ENCODE measurements at places on chromosomes 5 and 9. TPM values are rescaled to one million over a fixed set of nuclear protein-coding genes. Genes with fewer than 3 reads are reported as not detected.

DNA sequence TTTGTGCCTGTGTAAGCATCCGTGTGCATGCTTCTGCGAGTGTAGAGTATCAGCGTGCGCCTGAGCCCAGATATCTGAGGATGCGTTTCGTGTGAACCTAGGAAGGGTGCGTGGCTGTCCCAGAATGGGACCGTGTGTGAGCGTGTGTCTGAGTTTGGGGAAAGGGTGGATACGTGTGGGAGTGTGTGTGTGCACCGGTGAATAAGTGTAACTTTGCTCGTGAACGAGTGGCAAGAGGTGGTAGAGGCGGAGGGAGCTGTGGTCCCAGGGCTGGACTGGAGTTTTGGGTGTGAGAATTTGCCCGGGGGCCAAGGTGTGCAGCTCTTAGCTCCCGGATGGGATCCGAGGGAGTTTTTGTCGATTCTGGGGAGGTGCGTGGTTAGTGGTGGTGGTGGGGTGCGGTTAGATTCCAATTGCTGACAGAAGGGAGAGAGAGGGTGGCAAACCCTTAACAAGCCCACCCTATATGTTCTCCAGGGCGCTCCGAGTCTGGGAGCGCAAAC is 686 bp upstream of the COL27A1 start:
- no peak for DNase-seq
- peaks cover 21% of the 10 kb centered on the region for H3K27me3 ChIP-seq
- peaks cover 47% of the 10 kb centered on the region for H3K4me1 ChIP-seq
- H3K4me3 ChIP-seq = peak overlapping the region; percentile 83
- no peak overlapping the region for H3K27ac ChIP-seq
- no peaks in the 10 kb centered on the region for H3K36me3 ChIP-seq

MYMK gene
- total RNA-seq = not detected

GRCh38 chr5:163190283-163190682 is 247.1 kb upstream of the CCNG1 start:
- H3K4me1 ChIP-seq = no peaks in the 10 kb centered on the region
- H3K36me3 ChIP-seq = no peaks in the 10 kb centered on the region
- H3K27me3 ChIP-seq = no peaks in the 10 kb centered on the region

- H3K4me1 ChIP-seq = peaks cover 9% of the 10 kb centered on the region
- no peak for DNase-seq
- no peaks in the 10 kb centered on the region for H3K36me3 ChIP-seq
- no peak overlapping the region for H3K27ac ChIP-seq
- no peak overlapping the region for H3K4me3 ChIP-seq
Measured at GRCh38 chr5:84564321-84565075, 179.8 kb upstream of the EDIL3 start.

ZNF618 gene
- total RNA-seq = 4.8 TPM

GRCh38 chr5:172003746-172004145 is 2.7 kb downstream of the FBXW11 start:
- no peak for DNase-seq
- no peak overlapping the region for H3K27ac ChIP-seq
- H3K27me3 ChIP-seq = no peaks in the 10 kb centered on the region
- H3K36me3 ChIP-seq = no peaks in the 10 kb centered on the region
- H3K4me3 ChIP-seq = no peak overlapping the region

DNA sequence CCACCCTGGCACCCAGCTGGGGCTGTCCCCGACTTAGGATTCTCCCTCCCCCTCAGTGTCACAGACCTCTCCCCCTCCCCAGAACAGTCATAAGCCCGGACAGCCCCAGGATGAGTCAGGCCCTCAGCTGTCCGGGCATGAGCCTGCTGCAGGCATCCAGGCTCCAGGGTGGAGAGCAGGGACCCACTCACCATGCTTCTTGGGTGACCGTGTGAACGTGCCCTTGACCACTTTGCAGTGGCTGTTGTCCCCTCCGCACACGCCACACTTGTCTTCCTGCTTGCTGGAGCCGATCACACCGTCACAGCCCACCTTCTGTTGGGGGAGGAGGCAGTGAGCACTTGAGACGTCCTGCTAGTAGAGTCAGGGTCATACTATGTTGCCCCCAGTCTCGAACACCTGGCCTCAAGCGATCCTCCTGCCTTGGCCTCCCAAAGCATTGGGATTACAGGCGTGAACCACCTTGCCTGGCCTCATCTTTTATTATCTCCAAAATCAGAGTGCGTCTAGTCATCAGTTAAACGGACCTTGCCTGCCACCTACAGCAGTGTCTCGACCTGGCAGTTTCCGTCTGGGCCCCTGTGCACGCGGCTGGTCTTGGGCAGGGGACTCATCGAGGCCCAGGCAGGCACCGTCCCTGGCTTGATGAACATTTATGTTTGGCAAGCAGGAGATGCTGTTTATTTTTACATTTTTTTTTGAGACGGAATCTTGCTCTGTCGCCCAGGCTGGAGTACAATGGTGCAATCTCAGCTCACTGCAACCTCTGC is 72.6 kb downstream of the ZNF354C start:
- H3K27ac ChIP-seq = no peak overlapping the region
- H3K4me3 ChIP-seq = no peak overlapping the region
- no peaks in the 10 kb centered on the region for H3K4me1 ChIP-seq
- peaks cover 13% of the 10 kb centered on the region for H3K36me3 ChIP-seq

- no peaks in the 10 kb centered on the region for H3K27me3 ChIP-seq
- no peak overlapping the region for H3K4me3 ChIP-seq
- no peaks in the 10 kb centered on the region for H3K36me3 ChIP-seq
- no peak overlapping the region for H3K27ac ChIP-seq
- DNase-seq = no peak
Measured at GRCh38 chr5:128949847-128950546, 15.3 kb upstream of the SLC27A6 start.

GRCh38 chr9:89243296-89244061 is 64.9 kb upstream of the SHC3 start:
- no peaks in the 10 kb centered on the region for H3K36me3 ChIP-seq
- no peak overlapping the region for H3K27ac ChIP-seq
- DNase-seq = no peak
- H3K4me1 ChIP-seq = no peaks in the 10 kb centered on the region

- no peak overlapping the region for H3K4me3 ChIP-seq
- no peaks in the 10 kb centered on the region for H3K27me3 ChIP-seq
- no peaks in the 10 kb centered on the region for H3K36me3 ChIP-seq
- no peak for DNase-seq
- peaks cover 18% of the 10 kb centered on the region for H3K4me1 ChIP-seq
- H3K27ac ChIP-seq = no peak overlapping the region
Measured at GRCh38 chr9:107933516-107933915, 443.9 kb upstream of the KLF4 start.

DNA sequence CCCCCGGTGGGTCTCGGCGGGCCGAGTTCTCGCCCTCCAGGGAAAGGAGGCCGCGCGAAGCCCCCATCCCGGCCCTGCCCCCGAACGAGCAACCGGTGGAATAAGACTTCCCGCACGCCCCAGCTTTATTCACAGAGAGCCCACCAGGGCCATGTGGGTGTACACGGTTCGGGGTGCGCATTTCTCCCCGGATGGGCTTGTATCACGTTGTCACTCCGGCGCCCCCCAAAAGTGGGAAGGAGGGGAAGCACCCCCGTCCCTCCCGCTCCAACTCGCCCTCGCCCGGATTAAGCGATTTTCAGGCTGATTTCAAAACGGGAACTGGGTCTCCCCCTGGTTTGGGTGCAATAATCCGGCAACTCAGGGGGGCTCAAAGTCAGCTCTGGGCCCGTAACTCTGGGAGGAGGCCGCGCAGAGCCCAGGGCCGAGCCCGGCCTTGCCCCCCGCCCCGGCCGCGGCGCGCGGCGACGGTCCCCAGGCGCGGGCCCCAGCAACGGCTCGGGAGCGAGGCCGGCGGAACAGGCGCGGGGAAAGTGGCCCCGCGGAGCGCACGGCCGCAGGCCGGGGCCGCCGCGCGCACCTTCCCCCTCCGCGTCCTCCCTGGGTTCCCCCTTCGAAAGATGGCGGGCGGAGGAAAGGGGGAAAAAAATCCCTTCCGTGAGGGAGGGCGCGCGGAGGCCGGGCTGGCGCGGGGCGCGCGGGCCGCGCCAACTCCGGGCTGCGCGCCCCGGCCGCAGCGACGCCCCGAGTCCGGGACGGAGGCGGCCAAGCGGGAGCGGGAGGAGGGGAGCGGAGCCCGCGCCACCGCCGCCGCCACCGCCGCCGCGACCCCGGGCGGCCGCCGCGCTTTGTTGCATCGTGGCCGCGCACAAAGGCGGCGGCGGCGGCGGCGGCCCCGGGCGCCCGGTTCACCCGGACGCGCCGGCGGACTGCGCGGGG is 644 bp downstream of the BRD3 start:
- peak; percentile 75 for DNase-seq
- peaks cover 53% of the 10 kb centered on the region for H3K4me1 ChIP-seq
- no peaks in the 10 kb centered on the region for H3K36me3 ChIP-seq
- H3K27ac ChIP-seq = peak overlapping the region; percentile 82
- peak overlapping the region; percentile 91 for H3K4me3 ChIP-seq
- H3K27me3 ChIP-seq = no peaks in the 10 kb centered on the region

GRCh38 chr9:38250279-38251035 is 142.0 kb upstream of the ALDH1B1 start:
- no peak overlapping the region for H3K4me3 ChIP-seq
- no peaks in the 10 kb centered on the region for H3K36me3 ChIP-seq
- no peak for DNase-seq
- no peak overlapping the region for H3K27ac ChIP-seq
- H3K27me3 ChIP-seq = no peaks in the 10 kb centered on the region

- peaks cover 4% of the 10 kb centered on the region for H3K36me3 ChIP-seq
- no peak overlapping the region for H3K27ac ChIP-seq
- no peaks in the 10 kb centered on the region for H3K4me1 ChIP-seq
- no peak overlapping the region for H3K4me3 ChIP-seq
Measured at GRCh38 chr9:110880189-110880588, 158.1 kb downstream of the LPAR1 start.

GRCh38 chr9:101582553-101582952 is 12.2 kb downstream of the PPP3R2 start:
- no peak overlapping the region for H3K27ac ChIP-seq
- no peaks in the 10 kb centered on the region for H3K36me3 ChIP-seq
- DNase-seq = no peak

All from suprapubic skin (tissue), 4 donors.